ENCODE measurements at places on chromosomes 7 and 10.
A peak's percentile ranks its signal among the peaks of the same experiment; 100 is the strongest.

GRCh38 chr7:13560441-13560840, 429.0 kb downstream of the ETV1 start:
- no peaks in the 10 kb centered on the region for H3K27me3 ChIP-seq
- no peaks in the 10 kb centered on the region for H3K4me1 ChIP-seq
- H3K36me3 ChIP-seq = no peaks in the 10 kb centered on the region
- H3K4me3 ChIP-seq = no peak overlapping the region
- H3K27ac ChIP-seq = no peak overlapping the region

- peak within 1 kb of the TSS; percentile 21 for H3K27ac ChIP-seq
- peaks cover 28% of the 10 kb centered on the region for H3K4me1 ChIP-seq
- no peak within 1 kb of the TSS for H3K4me3 ChIP-seq
- peak; percentile 66 for DNase-seq
Measured at GRCh38 chr10:122560279-122560804, at the start of gene DMBT1. DMBT1 (plus strand) TSS chr10:122560754; CDS start chr10:122560771, 17 bp downstream.

DNA sequence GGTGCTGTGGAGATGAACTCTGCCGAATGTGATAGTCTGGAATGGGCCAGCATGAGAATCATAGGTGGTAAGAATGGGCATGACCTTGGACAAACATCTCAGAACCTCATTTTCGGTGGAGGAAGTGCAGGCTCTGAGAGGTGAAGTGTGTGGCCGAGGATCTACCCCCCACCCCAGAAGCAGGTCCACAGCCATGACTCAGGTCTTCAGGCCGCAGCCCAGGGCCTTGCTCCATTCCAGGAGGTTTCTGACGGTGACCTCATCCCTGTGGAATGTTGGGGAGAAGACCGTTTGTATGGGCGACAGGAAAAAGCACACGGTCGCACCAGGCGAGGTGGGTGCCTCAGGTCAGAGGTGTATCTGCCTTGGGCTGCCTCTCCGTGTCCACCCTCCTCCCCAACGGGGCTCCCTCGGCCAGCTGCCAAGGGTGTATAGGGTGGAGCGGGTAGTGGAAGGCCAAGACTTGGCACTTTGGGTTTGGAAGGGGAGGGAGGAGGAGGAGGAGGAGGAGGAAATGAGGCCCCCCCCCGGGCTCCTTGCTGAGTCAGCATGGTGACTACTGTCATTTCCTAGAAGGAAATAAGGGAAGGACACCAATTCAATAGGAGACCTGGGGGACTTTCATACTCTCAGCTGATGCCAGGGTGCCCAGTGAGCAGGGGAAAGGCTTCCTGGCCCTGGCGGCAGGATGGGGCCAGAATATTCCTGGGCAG, 168.0 kb upstream of the RHEB start:
- peak overlapping the region; percentile 85 for H3K27ac ChIP-seq
- H3K4me1 ChIP-seq = peaks cover 28% of the 10 kb centered on the region
- H3K36me3 ChIP-seq = no peaks in the 10 kb centered on the region
- peak; percentile 99 for DNase-seq
- no peaks in the 10 kb centered on the region for H3K27me3 ChIP-seq

GRCh38 chr7:157498657-157499056, 161.9 kb downstream of the DNAJB6 start:
- H3K4me3 ChIP-seq = no peak overlapping the region
- H3K36me3 ChIP-seq = no peaks in the 10 kb centered on the region
- no peaks in the 10 kb centered on the region for H3K27me3 ChIP-seq
- no peak overlapping the region for H3K27ac ChIP-seq
- no peaks in the 10 kb centered on the region for H3K4me1 ChIP-seq

- H3K27me3 ChIP-seq = no peaks in the 10 kb centered on the region
- no peaks in the 10 kb centered on the region for H3K4me1 ChIP-seq
- H3K27ac ChIP-seq = no peak overlapping the region
- no peak overlapping the region for H3K4me3 ChIP-seq
Measured at GRCh38 chr7:47322731-47323130, 259.2 kb downstream of the TNS3 start.

Data from PC-3 (cell line).